ENCODE measurements at places on chromosomes 7 and 10.

DNA sequence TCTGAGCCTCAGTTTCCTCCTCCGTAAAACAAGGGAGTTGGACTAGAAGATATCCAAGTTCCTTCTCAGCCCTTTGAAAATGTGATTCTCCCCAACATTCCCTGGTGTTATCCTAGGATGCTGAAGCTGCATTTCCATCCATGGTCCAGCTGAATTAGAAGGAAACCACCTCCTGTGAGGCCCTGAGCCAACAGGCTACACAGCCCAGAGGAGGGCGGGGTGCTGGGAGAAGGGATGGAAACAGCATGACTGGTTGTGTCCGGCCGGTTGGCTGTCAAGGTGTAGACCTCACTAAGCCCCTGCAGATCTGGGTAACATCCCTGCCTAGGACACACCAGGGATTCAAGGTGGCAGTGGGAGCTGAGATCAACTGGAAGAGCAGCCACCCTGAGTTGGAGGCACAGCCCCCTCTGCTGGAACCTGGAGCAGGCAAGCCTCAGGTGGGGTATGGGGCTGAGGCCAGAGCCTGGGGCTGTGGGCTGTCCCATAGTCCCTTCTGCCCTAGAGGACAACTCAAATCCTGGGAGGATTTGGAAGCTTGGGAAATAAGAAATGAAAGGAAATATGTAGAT is 72.0 kb downstream of the PAX2 start:
- DNase-seq: no peak

DNA sequence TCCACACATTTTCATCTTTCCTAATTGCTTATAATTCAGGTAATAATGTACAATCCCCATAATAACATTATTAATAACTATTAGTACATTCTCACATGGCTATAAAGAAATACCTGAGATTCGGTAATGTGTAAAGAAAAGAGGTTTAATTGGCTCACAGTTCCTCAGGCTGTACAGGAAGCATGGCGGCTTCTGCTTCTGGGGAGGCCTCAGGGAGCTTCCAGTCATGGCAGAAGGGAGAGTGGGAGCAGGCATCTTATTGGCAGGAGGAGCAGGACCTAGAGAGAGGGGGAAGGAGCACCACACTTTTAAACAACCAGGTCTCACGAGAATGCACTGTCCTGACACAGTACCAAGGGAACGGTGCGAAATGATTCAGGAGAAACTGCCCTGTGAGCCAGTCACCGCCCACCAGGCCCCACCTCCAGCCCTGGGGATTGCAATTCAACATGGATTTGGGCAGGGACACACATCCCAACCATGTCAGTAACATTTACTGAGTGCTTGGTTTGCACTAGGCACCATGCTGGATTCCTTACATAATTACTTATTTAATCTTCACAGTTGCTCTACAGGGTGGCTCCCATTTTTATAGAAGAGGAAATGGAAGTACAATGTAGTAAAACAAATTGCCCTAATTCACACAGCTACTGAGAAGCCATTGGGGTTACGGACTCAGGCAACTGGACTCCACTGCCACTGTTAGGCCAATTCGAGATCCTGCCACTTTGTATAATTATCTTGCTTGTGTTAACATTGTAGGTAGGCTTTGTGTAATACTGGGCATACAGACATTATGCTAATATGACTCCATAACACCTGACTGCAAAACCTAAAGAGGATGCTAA is 8.7 kb upstream of the ESYT2 start:
- no peak for DNase-seq

- DNase-seq: no peak
Observed at GRCh38 chr10:6891924-6892323, 311.8 kb upstream of the PRKCQ start.

DNA sequence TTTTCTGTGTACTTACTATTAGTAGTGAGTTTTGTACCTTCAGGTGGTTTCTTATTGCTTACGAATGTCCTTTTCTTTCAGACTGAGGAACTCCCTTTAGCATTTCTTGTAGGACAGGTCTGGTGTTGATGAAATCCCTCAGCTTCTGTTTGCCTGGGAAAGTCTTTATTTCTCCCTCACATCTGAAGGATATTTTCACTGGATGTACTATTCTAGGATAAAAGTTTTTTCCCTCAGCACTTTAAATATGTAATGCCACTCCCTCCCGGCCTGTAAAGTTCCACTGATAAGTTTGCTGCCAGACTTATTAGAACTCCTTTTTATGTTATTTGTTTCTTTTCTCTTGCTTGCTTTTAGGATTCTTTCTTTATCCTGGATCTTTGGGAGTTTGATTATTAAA is 1.7 kb upstream of the CYCS start:
- DNase-seq: no peak

DNA sequence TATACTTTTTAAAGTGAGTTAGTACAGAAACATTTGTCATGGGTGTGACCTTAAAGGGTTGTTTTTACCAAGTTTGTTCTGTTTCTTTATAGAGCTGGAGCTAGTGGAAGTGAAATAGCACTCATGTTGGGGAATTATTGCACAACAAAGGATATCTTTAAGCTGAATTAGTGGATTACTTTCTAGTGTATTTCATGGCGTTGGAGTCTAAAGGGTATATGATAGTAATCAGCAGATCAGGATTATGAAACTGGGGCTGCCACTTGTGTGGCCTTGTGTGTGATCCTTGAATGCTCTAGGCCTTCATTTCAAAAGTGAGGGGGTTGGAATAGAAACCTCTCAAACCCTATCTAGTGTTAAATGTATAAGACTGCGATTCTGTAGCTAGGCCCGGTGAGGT is 123.6 kb downstream of the LYZL1 start:
- DNase-seq: peak; percentile 17

GRCh38 chr7:74051193-74051592 is 23.2 kb downstream of the ELN start:
- no peak for DNase-seq

GRCh38 chr7:143892527-143893300 is 9.3 kb downstream of the TCAF1 start:
- DNase-seq: no peak

- DNase-seq: peak; percentile 74
Observed at GRCh38 chr10:71964743-71965515, 734 bp downstream of the CHST3 start.

DNA sequence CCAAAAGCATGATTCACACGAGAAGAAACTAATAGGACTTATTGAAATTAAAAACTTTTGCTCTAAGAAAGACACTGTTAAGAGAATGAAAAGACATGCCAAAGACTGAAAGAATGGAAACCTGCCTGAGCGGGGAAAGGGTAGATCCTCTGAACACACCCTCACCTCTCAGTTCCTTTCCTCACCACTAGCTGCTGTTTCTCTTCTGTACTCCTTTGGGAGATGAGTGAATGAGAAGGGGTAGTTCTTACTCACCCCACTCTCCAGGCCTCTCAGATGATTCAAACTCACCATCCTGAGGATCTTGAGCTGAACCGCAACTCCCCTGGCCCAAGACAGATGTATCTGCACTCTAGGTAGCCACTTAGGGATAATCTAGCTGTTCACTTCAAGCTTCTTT is 41.9 kb downstream of the IQUB start:
- no peak for DNase-seq

GRCh38 chr7:32631021-32631420 is 135.7 kb downstream of the AVL9 start:
- DNase-seq: no peak

DNA sequence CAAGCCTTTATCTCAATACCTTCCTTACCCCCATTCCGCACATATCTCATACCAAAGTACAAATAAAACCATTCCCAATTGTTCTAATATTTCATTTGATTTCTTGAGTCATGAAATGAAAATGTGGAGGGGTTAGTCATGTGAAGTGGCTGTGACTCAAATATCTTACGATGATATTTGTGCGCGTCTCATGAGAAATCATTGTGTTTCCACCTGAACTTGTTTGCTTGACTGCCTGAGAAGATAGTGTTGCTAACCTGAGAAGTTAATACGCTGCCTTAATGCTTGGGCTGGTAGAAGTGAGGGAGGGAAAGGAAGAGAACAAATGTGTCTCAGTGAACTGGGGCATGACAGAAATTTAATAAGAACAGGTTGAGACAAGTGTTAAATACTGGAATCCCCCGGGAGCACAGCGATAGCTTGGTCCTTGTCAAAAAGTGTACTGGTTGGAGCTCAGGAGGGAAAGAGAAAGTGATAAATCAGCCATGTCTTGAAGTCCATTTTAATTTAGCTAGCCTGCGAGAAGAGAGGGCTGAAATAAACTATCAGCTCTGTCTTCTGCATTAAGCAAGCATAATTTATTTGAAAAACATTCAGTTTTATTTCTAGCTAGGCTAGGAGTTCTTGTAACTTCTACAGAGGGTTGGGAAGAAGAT is 7.2 kb upstream of the EPHA1 start:
- DNase-seq: no peak

GRCh38 chr7:32273297-32273696 is 203.1 kb upstream of the PDE1C start:
- no peak for DNase-seq

GRCh38 chr7:130486114-130486953 is 5.6 kb upstream of the MEST start:
- peak; percentile 76 for DNase-seq

DNA sequence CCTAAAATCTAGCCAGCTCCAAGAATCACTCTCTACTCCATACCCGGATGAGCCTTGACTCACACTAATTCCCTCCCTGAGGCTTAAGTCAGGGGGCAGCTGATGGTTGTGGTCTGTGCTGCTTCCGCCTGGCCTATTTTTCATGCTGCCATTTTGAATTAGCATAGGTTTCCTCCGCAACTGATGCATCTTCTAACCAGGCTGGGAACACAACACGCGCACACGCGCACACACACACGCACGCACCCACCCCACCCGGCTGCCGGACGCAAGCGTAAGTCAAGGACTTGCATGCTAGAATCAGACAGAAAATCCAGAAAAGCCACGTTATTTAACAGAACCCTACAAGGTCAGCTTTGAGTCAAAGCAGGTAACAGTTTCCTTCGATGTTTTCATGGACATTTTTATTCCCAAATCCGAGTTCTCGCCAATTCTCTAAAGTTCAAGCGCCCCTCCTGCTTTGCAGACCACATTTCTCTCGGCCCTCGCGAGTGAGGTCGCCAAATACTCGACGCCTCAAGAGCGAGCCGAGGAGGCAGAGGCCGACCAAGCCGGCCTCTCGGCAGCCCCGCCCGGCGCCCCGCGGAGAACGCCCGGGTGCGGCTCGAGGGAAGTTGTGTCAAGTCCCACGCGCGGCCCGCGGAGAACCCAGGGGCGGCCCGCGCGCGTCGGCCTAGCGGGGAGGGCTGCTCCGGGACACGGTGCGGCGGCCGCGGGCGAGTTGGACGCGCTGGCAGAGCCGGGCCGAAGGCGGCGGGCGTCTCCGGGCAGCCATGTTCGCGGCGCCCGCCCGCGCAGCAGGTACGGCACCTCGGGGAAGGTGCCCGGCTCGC is 961 bp downstream of the SCRN1 start:
- peak; percentile 15 for DNase-seq

GRCh38 chr10:65367706-65368105 is 1558.1 kb upstream of the LRRTM3 start:
- no peak for DNase-seq

DNA sequence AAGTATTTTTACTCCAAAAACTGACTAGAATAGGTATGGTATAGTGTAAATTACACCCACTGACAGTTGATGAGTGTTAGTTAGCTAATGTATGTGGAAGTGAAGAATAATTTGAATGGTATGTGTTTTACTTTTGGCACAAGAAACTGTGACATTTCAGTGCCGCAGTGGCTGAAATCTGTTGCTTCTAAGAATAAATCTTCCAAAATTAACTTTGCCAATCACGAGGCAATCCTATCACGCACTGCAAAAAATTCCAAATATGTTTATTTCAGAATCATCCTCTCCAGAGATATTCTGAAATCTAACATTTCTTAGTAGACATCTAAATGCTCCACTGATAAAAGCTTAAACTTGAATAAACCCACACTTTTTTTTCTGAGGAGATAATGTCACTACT is 61.2 kb downstream of the PCLO start:
- DNase-seq: no peak

DNA sequence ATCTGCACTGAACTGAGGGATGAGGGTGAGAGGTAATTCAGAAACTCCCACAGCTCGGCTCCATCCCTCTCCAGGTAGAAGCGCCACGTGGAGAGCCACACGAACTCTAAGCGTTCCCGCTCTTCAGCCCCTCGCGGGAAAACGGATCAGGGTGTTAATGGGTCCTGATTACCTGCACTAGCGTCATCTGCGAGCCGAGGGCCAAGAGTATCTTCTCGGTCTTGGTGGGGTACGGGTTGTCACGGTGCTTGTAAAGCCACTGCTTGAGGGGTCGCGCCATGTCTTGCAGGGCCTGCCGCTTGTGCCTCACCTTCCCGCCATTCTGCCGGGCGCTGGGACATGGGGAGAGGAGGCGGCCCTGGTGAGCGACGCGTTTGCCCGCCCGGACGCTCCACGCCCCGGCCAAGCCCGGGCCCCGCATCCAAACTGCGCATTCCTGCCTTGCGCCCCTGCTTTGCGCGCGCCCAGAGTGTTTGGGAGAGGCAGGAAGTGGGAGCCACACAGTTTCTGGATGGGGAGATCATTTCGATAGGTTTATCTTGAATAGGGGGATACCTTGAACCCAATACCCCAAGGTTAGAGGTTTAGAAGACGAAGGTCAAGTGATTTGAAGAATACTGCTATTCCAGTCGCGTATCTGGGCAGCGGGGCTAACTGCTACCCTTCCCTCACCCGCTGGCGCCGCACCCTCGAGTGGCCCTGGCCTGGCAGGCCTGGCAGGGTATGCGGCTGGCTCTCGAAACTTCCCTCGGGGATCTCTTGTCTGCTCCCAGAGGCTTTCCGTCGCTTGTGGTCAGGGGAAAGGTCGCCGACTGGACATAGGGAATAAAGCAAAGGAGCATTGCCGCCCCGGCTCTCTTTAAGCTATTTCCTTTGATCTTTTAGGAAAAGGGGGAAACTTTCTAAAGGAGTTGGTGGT is 4.2 kb downstream of the MKX start:
- DNase-seq: no peak

- no peak for DNase-seq
Observed at GRCh38 chr10:56823849-56824248, 462.8 kb upstream of the ZWINT start.

DNA sequence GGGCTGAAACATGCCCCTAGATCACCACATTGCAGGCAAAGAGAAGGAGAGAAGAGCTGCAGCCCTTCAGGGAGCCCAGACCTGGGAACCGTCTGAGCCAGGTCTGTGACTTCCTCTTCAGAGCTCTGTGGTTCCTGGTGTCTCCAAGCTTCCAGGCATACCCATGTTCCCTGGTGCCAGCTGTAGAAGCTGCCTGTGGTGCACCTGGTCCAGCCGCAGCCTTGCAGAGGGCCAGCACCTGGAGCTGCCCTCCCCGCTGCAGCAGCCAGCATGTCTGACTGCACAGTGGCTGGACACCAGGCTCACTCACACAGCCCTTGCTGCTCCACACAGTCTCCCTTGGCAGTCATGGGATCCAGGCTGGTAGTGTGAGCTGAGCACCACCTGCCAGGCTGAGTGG is 33.6 kb downstream of the C7orf25 start:
- DNase-seq: no peak

DNA sequence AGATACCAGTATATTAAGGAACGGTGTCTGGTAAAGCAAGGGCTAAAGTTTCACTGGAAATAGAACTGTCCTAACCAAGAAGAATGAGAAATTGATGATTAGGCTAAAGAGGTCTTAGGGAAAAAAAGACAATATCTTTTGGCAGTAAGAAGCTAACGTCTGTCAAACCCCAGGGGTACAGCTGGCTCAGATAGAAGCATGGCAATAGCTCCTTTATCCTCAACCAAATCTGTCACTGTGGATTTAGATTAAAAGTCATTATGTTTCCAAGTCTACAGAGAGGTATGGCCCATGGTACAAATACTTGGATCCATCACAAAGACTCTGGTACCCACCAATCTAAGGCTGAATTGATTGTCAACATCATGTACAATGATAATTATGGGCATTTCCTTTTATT is 8.6 kb upstream of the SLC16A9 start:
- DNase-seq: no peak

GRCh38 chr7:33895025-33895804 is 10.1 kb upstream of the BMPER start:
- peak; percentile 85 for DNase-seq

Data from activated CD4-positive, alpha-beta T cell treated with anti-CD3 and anti-CD28 coated beads for 48 hours (primary cell).